ENCODE measurements at places on chromosomes 5 and 9.

DNA sequence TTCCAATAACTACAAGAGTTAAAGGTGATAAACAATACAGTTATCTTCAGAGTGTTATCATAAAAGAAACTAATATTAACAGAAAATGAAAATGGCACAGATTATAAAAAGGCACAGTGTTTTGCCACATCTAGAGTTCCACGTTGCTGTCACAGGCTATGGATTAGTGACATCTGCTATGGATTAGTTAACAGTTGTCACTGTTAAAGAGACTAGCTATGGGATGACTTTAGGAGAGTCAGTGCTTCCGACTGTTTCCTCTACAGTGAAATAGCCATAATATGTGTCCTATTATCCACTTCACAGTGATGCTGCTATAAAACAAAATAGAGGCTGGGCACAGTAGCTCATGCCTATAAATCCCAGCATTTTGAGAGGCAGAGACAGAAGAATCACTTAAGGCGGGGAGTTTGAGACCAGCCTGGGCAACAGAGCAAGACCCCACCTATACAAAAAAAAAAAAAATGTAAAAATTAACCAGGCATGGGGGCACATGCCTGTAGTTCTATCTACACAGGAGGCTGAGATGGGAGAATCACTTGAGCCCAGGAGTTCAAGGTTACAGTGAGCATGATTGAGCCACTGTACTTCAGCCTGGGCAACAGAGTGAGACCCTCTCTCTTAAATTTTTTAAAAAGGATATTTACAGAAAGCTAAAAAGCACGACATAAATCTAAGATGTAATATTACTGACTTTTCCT is 19.7 kb downstream of the MAPKAP1 start:
- DNase-seq, result no peak

- no peak for DNase-seq
Measured at GRCh38 chr5:66992547-66992946, 204.1 kb downstream of the CD180 start.

DNA sequence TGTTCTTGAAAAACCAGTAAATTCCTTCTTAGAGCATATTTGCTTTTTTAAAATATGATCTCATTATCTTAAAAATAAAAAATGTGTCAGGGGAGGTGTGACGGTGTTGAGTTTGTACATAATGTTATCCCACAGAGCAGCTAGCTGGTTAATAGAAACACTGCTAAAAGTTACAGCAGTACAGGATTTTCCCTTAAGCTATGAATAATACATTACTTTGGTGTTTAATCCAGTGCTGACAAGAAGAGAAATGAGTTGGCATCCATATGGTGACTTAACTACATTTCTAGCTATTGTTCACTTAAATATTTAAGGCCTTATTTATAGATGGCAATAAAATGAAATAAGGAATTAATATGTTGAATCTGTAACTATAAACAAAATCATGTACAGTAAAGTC is 883.1 kb downstream of the CDH18 start:
- DNase-seq, result no peak

- no peak for DNase-seq
Measured at GRCh38 chr9:105399117-105399516, 48.7 kb upstream of the FSD1L start.

DNA sequence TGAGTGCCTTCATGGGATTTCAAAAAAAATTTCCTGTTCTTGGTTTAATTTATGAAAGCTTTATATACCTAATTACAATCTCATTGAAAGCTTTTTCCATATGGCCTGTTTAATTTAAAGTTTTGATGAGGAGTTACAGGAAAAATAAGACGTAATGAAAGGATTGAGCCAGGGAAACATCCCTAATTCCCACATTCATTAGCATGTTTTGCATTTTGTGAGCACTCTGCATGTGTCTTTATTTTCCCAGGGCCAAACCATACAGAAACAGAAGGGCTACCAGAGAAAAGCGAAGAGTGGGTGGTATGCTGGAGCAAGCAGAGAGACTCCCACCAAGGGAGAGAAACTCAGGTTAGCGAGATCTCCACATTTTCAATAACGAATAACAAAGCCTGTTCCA is 20.3 kb upstream of the LECT2 start:
- no peak for DNase-seq

- DNase-seq, result no peak
Measured at GRCh38 chr9:117121316-117121715, 293.5 kb downstream of the ASTN2 start.

DNA sequence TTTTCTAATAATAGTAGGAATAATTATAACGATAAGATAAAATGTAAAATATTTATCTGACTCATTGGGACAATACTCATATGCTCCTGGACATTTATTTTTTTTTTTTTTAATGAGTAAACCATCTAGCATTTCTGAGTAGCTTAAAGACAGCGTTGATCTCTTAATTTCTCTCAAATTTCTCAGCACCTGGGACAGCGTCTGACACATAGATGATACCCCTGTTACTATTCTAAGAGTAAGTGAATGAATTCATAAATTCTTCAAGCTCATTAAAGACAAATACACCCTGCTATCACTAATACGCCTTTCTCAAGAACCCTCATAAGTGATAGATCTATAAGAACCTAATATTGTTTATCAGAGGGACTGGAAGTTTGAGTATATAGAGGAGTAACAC is 12.0 kb upstream of the HTR4 start:
- DNase-seq, result no peak

DNA sequence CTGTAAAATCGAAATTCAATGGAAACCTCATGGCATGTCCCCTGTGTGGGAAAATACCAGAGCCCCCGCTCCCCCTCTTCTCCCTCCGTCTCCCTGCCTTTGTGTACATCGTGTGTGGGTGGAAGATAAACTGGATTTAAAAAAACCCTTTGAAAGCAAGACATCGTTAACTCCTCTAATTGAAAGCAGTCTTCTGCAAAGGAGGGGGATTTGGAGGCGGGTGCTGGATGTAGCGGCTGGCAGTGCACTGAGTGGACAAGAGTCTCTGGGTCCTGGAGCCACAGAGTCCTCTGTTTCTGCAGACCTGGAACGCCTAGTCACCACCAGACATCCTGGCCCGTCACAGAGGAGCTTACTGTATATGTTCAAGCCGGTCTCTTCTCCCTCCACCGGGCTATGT is 169.4 kb downstream of the PAPPA start:
- DNase-seq, result no peak

DNA sequence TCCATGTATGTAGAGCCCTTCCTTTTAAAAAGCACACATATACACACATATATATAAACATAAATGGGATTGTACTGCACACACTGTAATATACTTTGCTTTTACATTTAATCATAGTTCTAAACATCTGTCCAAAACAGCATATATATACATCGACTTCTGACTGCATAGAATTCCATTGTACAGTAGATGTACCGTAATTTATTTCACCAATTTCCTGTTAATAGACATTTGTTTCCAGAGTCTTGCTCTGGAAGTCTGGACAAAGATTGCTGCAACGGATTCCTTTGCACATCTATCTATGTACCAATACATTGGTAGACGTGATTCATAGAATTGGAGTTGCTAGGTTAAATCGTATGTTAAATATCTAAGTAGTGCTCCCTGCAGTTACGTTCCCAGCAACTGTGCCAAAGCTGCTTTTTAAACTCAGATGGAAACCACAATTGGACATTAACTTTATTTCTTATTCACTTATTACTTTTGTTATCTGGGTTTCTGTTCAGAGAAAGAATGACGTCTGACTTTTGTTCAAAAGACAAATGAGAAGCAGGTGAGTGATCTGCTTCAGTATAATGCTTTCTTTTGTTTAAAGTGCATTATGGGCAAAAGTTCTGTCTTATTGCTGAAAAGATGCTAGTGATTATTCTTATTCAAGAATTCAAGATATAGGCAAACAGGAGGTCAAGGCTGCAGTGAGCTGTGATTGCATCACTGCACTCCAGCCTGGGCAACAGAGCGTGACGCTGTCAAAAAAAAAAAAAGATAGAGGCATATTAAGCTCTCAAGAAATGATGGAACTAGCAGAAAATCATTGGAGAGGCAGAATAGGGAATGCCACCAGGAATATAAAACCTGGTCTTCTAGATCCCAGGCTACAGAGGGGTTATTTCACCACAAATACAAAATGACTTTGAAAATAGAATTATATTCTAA is 138.2 kb downstream of the FGF1 start:
- no peak for DNase-seq

DNA sequence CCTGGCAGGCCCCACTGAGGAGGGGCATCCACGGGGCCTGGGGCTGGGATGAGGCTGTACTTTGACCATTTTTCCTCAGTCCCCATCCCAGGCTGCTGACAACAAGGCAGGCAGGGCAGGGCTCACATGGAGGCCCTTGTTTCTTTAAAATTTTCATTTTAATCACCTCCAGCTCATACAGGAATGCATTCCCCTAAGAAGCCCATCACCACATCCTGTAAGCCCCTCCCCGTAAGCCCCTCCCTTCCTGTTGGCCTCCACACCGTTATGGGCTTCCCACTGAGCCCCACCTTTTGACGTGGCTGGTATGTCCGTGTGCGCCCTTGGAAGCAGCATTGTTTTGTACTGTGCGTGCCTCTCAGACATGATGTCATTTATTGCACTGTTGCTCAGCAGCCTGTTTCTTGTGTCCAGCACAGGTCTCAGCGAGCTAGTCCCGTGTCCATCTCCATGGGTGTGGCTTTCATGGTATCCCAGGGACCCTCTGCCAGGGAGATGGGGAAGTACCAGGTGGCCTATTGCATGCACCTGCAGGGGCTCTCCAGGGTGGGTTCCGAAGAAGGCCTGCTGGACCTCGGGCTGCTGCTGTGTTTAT is 22.4 kb downstream of the PHF2 start:
- no peak for DNase-seq

- DNase-seq, result no peak
Measured at GRCh38 chr9:12698986-12699385, 5.8 kb downstream of the TYRP1 start.

GRCh38 chr5:173807181-173807655 is 80.9 kb upstream of the CPEB4 start:
- no peak for DNase-seq

GRCh38 chr5:112434641-112435040 is 15.6 kb upstream of the EPB41L4A start:
- DNase-seq, result no peak

GRCh38 chr5:92370032-92370431 is 986.9 kb upstream of the ARRDC3 start:
- DNase-seq, result no peak

GRCh38 chr5:154081246-154081645 is 42.5 kb downstream of the MFAP3 start:
- no peak for DNase-seq

DNA sequence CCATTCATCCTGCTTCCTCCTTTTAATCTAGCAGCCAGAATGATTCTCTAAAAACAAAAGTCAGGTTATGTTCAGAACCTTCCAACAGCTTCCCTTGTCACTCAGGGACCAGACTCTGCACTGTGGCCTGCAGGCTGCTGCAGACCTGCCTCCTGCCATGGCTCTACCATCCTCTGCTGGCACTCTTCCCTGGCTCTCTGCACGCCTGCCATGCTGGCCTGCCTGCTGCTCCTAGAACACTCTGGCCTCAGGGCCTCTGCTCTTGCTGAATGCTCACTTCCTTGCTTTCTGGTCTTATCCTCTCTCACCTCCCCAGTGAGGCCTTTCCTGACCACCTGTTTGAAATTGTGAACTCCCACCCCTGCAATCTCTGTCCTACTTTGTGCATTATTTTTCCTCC is 149.4 kb downstream of the CD180 start:
- DNase-seq, result no peak

Data from amniotic stem cell (primary cell).